Nucleus accumbens (tissue), 56 donors: ENCODE measurements at places on chromosomes 3 and 15.

- DNase-seq, result no peak
Measured at GRCh38 chr15:70348581-70349344, 251.0 kb upstream of the TLE3 start.

GRCh38 chr15:78457101-78457500 lies 19.1 kb downstream of the IREB2 start:
- DNase-seq, result no peak

DNA sequence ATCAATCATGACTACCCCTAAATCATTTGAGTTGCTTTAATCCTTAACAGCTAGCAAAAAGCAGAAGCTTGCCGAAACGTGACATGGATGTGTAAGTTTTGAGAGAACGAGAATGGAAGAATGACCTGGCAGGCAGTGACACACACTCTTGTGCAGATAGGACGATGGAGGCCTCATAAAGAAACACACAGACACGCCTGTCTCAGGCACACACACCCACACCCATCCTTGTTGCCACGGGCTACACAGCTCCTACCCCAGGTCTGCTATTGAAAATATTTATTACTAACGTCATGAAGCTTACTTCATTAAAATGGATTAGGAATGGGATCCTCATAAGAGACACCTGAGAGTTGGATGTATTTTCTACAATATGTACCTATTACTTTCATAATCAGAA lies 8.5 kb downstream of the MYO5C start:
- DNase-seq, result peak; percentile 27

DNA sequence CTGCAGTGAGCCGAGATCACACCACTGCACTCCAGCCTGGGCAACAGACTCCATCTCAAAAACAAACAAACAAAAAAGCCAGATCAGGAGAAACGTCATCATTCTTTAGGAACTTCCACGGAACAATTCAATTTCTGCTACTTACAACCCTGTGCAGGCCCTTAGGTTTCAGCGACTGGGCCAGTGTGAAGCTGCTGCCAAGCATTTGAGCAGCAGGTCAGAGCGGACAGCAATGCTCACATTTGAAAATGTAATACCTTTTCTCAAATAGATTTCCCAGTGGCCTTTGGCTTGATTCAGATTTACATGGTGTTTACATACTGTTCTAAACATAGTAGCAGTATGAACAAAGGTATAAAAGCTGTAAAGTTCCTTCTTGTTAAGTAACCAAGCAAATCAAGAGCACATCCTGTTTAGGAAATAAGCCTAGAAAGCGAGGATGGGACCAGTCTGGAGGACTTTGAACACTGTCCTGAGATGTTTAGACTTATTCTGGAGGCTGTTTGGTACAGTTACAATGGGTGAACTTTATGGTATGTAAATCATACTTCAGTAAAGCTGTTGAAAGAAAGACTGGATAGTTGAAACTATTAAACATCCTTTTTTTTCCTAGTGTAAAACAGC lies 141.2 kb downstream of the HCN4 start:
- no peak for DNase-seq

- no peak for DNase-seq
Measured at GRCh38 chr3:9141928-9142289, 107.5 kb downstream of the SRGAP3 start.
